H1 (cell line): ENCODE measurements at places on chromosomes 11 and 22. TPM values are rescaled to one million over a fixed set of nuclear protein-coding genes. Genes with fewer than 3 reads are reported as not detected.

Gene HTR3A
- 6.5 and 7.5 TPM in 2 replicates for total RNA-seq

Gene SGSM1
- 5.2 and 5.4 TPM in 2 replicates for total RNA-seq

Gene GSTT2
- total RNA-seq, result 1.1 and 1.9 TPM in 2 replicates

Gene KRTAP5-7
- total RNA-seq, result not detected in 2 replicates

Gene POU2AF1
- total RNA-seq, result not detected in 2 replicates

Gene STX3
- 56.1 and 56.2 TPM in 2 replicates for total RNA-seq

DNA sequence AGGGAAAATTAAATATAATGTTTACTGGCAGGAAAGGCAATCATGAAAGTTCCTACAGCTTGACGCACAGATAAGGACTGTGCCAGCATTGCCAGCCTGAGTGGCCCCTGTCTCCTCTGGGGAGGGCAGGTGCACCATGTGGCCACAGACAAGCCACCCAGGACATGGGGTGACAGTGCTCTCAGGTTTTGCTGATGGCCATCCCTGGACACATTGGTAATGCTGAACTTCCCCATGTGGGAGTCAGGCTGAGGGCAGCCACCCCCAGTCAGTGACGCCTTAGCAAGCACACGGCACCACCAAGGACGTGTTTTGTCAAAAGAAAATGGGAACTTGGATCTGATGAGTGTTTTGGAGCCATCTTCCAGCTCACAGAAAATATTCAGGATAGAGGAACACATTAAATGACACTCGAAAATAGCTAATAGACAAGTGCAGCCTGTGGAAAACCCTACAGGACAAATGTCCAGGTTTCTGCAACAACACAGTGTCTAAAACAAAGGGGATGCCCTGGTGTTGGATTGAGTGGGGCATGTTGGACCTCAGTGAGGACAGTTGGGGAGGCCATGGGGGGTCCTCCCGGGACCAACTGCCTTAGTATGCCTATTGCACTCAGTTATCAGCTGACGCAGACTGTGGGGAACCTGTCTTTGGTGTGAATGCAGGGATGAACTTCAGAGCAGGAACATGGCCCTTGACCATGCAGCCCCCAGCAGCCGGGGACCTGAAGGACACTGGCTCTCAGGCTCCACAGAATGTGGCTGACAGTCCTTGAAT, 1450.5 kb downstream of the BRD1 start:
- DNase-seq, result no peak

DNA sequence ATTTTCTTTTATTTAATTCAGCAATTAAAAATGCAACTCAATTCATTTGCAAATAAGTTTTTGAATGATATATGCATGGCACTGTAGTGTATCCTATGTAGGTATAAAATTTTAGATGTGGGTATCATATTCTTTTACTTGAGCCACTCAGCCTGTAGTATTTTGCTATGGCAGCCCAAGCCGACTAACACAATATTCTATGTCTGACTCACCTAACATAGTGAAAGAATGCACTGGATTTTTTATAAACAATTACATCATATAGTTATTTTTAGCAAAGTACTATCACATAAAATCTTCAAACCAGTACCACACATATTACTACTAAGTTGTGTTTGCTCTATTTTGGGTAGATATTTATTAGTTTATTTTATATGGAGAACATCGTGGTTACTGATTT, 21.9 kb upstream of the GRIA4 start:
- DNase-seq, result no peak

DNA sequence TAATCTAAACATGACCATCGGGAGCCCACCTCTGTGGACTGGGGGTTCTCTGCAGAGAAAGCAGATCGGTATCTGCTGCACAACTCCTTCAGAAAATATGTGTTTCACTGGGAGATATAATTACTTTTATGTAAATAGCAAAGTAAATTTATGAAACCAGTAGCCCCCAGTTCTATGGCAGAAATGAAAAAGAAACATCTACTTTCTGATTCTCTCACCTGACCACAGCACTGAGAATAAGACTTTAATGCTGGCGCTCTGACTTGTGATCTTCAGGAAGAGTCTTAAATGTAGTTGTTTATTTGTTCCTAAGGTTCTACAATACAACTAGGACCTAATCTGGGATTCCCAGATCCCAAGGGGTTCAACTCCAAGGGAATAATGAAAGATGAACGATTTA, 518.0 kb downstream of the DLG2 start:
- DNase-seq, result no peak

DNA sequence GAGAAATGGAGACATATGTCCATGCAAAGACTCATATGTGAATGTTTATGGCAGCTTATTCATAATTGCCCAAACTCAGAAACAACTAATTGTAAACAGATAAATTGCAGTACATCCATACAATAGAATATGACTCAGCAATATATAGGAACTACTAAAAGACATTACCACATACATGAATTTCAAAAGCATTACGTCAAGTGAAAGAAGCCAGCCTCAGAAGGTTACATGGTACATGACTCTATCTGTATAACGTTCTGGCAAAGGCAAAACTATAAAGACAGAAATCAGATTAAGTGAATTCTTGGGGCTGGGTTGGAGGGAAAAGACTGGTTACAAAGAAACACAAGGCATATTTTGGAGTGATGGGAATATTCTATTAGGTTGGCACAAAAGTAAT, 7.2 kb downstream of the KCTD21 start:
- DNase-seq, result no peak

- no peak for DNase-seq
Observed at GRCh38 chr11:45260071-45260470, 26.1 kb downstream of the SYT13 start.

DNA sequence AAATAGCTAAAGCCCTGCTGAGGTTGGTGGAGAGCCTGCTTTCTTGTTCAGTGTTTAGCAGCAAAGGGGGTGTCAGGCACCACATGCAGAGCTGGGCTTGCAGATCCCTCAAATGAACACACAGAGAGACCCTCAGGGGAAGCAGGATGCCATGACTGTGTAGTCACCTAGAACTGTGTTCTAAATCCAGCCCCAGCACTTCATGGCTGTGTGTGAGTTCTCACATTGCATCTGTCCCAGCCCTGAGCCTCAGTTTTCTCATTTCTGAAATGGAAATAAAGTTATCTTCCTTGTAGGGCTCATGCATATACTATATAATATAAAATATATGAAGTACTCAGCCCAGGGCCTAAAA, 47.1 kb downstream of the CWC15 start:
- no peak for DNase-seq

DNA sequence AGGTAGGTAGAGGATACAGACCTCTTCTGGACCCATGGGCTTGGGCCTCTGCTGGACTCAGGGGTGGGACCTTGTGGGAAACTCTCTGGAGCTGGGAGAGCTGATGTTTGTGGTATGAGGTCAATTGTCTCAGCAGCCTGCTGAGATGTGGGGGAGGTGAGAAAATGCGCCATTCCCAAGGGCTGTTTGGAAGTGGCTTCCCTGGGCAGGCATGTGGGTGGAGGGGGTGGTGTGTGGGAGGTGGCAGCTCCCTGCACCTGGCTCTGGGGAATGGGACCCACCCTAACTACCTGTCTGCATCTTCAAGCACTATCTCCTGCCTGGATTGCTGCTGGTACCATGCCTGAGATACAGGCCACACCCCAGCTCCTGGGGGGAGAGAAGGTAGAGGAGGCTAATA, 97.4 kb upstream of the THY1 start:
- no peak for DNase-seq

GRCh38 chr11:115503886-115504275, 334 bp downstream of the CADM1 start:
- no peak for DNase-seq

GRCh38 chr11:76362716-76363115, 18.2 kb downstream of the THAP12 start:
- no peak for DNase-seq

DNA sequence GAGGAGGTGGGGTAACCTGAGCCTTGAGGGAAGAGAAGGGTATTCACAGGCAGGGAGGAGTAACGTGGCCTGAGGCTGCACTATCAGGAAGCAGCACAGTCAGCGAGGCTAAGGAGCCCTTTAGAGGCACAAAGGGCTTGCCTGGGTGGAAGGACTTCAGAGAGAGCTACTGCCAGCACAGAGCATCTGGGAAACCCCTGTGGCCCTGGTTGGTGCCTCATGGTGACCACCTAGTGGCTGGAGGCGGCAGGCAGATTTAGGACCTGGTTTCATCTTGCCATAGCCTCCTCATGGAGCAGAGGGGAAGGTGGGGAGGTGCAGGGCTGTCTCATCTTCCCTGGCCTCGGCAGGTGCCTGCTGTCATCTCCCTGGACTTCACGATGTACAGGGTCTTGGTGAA, 64.5 kb downstream of the MPPED1 start:
- no peak for DNase-seq

DNA sequence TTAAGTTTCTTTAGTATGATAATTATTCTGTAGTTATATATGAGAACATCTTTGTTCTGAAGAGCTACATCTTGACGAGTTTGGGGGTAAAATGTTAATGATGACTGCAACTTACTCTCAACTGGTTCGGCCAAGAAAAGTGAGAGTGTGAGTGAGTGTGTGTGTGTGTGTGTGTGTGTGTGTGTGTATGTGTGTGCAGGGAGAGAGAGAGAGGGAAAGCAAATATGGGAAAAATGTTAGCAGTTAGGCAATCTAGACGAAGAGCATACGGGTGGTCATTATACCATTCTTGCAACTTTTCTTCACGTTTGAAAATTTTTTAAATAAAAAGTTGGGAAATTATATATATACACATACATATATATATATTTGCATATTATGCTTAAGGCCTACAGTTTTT, 18.3 kb upstream of the TMEM41B start:
- DNase-seq, result no peak

- no peak for DNase-seq
Observed at GRCh38 chr11:108351468-108351867, 115.9 kb downstream of the C11orf65 start.

- no peak for DNase-seq
Observed at GRCh38 chr11:47342854-47343253, 9.6 kb downstream of the MYBPC3 start.

- peak; percentile 21 for DNase-seq
Observed at GRCh38 chr11:113274713-113275582, 39.4 kb upstream of the TTC12 start.

DNA sequence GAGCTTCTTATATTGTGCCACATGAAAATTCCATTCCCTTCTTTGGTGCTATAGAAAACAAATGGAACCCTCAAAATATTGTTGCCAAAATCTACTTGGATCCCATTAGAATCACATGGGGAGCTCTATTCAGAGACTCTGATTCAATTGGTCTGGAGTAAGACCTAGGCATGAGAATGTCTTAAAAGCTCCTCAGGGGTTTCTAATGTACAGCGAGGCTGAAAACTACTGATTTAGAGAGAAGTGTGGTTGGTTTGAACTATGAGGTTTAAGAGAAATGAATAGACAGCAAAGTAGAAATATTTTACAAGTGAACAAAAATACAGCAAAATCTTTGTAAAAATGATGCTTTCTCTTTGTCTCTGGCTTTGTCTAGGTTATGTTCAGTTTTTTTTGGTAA, 514.7 kb downstream of the CNTN5 start:
- DNase-seq, result no peak

- DNase-seq, result no peak
Observed at GRCh38 chr11:64804346-64805210, 1.6 kb upstream of the MAP4K2 start.
